ENCODE measurements at places on chromosomes 13 and 19. TPM values are rescaled to one million over a fixed set of nuclear protein-coding genes. Genes with fewer than 3 reads are reported as not detected.

- no peak for DNase-seq
Measured at GRCh38 chr13:43132257-43132656, 108.9 kb downstream of the DNAJC15 start.

DNA sequence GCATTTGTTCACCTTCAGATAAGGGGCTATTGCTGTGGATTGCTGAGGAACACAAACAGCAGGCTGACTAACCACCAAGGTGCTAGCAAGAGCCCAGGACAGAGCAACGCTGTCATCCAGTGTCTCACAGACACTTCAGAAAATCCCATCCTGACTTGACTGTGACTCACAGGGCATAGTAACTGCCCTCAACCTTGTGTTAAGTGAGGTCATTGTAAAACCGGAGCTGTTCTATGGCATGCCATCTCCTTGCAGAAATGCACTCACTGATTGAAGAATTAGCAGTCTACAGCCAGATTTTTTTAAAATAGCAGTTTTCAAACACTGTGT, 51.1 kb downstream of the TNFRSF19 start:
- no peak for DNase-seq

GRCh38 chr19:15971224-15971780, 22.5 kb downstream of the OR10H4 start:
- DNase-seq, result no peak

DNA sequence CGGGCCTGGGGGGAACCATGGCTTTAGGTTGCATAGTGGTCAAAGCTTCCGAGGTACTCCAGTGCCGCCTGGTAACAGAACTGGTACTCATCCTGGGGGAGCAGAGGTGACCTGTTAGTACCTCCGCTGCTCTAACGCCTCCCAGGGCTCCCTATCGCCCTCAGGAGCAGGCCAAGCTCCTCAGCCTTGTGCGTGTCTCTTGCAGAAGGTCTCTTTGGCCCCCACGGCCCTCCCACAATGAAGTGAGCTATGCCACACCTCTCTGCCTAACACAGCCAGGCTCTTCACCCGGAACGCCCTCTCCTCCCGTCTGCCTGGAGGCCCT, 133.9 kb downstream of the PTPRS start:
- DNase-seq, result no peak

DNA sequence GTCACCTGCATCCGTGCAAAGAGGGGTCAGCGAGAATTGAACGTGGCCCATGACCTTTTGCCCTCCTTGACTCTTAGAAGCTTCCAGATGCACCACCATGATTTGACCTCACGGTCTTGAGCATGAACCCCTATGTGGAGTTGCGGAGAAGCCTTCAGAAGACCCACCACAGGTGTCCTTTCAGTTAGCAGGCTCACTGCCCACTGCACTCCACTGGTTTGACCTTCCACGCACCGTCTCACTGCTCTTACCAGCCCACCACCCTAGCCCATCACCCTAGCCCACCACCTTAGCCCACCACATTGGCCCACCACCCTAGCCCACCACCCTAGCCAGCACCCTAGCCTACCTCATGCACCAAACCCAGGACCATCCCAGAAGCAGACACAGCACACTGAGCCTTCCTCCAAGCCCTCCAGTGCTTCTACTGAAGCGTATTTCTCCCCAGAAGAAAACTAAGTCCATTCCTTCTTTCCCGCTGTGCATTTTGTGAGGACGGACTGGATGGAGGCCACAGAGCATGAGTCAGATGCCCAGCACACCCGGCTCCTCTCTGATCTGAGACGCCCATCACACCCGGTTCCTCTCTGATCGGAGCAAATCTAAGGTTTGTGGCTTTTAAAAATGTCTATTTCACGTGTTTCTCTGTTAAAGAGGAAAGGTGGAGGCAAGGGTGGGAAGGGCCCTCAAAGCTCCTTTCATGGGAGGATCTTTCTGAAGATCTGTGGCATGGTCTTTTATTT, 45.8 kb downstream of the SOX1 start:
- no peak for DNase-seq

DNA sequence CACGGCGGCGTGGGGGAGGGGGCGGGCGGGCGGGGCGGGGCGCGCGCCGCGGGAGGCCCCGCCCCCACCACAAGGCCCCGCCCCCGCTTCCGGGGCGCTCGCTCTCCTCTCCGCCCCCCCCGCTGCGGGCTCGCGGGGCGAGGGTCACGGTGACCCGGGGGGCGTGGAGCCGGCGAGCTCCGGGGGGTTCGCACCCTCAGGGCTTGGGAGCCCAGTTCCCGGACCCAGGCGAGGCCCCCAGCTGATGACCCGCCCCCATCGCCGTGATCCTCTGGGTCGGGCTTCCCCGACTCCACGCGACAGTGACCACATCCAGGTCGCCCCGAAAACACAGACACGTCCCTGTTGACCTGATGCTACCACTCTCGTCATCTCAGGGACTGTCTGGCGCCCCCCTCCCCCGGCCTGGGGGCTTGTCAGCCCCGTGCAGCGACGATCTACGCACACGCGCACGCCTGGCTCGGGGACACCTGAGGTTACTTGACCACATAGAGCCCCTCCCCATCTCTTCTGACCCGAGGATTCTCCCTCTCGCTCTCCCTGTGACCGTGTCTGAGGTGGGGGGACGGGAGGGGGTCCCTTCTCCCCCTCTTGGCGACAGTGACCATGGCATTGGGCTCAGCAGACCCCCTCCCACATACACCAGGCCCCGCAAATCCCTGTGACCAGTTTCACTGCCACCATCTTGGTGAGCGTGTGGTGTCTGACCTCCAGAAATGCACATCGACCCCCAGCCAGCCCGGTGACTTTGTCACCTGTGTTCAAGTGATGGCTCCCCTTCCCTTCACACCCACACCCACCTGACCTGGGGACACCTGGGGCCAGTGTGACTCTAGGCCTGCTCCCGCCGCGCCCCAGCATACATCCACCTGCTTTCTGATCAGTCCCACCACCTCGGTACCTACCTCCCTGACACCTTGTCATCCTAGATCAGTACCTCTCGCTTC, 670 bp downstream of the MAP2K7 start:
- peak; percentile 72 for DNase-seq

GRCh38 chr13:30388406-30389283, 33.6 kb upstream of the UBE2L5 start:
- peak; percentile 46 for DNase-seq

GRCh38 chr19:3618144-3618810, 8.3 kb downstream of the CACTIN start:
- peak; percentile 78 for DNase-seq

- no peak for DNase-seq
Measured at GRCh38 chr13:78714717-78715116, 55.8 kb upstream of the OBI1 start.

DNA sequence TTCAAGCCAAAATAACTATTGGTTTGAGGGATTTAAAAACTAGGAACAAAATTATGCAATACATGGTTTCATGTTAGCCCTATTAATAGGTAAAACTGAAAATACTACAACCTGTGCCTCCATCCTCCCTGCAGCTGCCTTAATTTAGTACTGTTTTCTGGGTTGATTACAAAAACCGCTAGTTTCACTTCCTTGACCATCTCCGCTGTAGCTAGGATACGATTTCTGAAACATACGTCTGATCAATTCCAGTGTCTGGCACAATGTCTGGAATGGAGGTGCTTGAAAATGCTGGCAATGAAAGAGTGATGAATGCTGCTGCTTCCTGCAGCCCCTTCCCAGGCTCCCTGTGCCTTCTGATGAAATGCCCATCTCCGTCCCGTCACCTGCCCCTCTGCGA, 273.5 kb downstream of the SHISA2 start:
- no peak for DNase-seq

CILP2 gene
- 1.2 TPM for total RNA-seq

ZNF540 gene
- 13.0 TPM for total RNA-seq

KANK2 gene
- 762 TPM for total RNA-seq

CALR3 gene
- not detected for total RNA-seq

Measured in uterus (tissue), 4 donors.